ENCODE measurements at places on chromosomes 7 and 10. TPM values are rescaled to one million over a fixed set of nuclear protein-coding genes. Genes with fewer than 3 reads are reported as not detected.
A peak's percentile ranks its signal among the peaks of the same experiment; 100 is the strongest.

GRCh38 chr10:50576245-50576815 lies 47.4 kb downstream of the SGMS1 start:
- DNase-seq = no peak

GRCh38 chr10:110852255-110852896 lies 19.4 kb upstream of the PDCD4 start:
- DNase-seq = no peak

GRCh38 chr10:12214763-12215218 lies 18.8 kb downstream of the CDC123 start:
- no peak for DNase-seq

The HOXA5 gene
- total RNA-seq = 20.1 TPM

DNA sequence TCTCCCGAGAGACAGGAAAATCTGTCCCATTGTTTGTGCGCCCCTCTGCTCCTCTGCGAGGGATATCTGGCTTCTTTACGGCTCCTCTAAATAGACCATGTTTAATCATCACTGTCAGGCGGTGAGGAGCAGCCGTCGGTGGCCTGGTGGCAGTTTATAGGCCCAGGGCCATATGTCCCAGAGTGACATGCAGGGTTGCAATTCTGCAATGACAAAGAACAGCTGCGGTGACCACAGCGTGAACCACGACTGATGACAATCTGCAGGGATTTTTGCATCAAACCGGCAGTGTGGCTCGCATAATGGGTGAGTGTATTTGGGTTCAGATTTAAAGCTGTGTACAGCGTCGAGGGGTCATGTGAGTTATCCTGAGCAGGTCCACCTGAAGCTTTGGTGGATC lies 41.5 kb downstream of the GATA3 start:
- no peak for DNase-seq

The KCNH2 gene
- total RNA-seq = 3.2 TPM

- no peak for DNase-seq
Measured at GRCh38 chr10:79494871-79495705, 17.2 kb upstream of the EIF5AL1 start.

- no peak for DNase-seq
Measured at GRCh38 chr10:31947144-31947926, 18.7 kb upstream of the ARHGAP12 start.

The DPYSL4 gene
- 0.31 TPM for total RNA-seq

GRCh38 chr10:21953585-21954057 lies 49.9 kb downstream of the DNAJC1 start:
- DNase-seq = no peak

The KIAA1217 gene
- 84.6 TPM for total RNA-seq

DNA sequence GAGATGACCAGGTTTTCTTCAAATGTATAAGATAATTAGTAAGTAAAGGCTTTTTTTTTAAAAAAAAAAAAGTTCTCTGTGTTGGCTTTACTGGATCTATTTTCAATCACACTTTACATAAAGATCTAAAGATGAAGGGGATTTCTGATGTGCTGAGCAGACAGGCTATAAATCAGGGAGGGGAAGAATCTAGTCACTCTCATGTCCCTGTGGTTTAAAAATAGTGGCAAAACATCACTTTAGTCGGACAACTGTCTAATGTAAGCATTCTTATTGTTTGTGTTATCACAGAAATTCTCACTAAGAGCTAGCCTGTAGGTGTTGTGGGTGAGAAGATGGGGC lies 132.7 kb downstream of the ICA1 start:
- no peak for DNase-seq

DNA sequence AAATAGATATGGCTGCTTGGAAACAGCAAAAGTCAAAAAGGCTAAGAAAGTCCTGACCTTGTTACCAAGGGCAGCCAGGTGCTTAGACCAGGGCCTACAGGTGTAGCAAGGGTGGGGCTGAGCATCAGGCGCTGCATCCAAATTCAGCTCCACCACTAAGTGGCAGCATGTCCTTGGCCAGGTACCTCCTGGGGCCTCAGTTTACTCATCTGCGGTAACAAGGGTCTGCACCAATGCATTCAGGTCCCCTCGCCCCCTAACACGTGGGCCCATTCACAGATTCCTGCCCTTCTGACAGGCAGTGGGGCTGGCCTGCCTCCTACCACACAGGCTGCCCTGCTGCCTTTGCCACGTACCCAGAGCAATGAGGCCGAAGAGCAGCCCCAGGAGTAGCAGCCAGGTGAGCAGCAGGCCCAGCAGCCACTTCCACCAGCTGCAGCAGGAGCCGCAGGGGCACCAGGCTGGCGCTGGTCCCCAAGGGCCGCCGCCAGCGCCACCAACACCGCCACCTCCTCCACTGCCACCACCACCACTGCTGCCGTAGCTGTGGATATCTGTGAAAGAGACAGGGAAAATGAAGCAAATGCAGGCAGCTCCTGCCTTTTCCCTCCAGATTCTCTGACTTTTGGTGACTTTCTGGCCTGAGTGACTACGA lies 28.9 kb downstream of the COL17A1 start:
- DNase-seq = no peak

The SAMD9 gene
- total RNA-seq = 10.2 TPM

DNA sequence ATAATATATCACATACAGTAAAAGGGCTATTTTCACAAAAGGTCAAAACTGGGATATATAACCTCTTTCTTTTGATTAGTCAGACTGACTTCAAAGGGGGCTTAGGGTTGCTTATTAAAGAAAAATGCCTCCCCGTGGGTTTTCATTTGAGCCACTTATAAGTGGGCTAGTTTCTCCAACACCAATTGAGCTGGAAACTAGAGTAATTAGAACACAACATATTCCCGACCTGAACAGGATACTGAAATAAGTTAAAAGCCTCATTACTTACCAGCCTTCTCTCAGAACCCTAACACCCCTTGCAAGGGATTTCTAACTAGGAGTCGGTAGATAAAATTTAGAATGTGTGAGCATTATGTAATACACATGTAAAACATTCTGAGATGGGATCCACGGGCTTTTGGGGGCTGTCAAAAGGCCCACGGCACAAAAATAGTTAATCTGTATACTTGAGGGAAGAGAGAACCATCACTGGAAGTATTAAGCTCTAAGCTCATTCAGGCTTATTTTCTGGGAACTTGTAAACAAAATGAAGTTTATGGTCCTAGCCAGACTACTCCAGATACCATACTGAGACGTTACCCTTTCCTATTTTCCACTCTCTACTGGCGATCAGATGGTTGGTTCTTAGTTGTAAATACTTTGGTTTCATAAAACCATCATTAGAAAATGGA lies 29.3 kb upstream of the KMT2E start:
- no peak for DNase-seq

GRCh38 chr7:79244482-79244881 lies 209.0 kb downstream of the MAGI2 start:
- DNase-seq = no peak

The ABCB4 gene
- 3.3 TPM for total RNA-seq

DNA sequence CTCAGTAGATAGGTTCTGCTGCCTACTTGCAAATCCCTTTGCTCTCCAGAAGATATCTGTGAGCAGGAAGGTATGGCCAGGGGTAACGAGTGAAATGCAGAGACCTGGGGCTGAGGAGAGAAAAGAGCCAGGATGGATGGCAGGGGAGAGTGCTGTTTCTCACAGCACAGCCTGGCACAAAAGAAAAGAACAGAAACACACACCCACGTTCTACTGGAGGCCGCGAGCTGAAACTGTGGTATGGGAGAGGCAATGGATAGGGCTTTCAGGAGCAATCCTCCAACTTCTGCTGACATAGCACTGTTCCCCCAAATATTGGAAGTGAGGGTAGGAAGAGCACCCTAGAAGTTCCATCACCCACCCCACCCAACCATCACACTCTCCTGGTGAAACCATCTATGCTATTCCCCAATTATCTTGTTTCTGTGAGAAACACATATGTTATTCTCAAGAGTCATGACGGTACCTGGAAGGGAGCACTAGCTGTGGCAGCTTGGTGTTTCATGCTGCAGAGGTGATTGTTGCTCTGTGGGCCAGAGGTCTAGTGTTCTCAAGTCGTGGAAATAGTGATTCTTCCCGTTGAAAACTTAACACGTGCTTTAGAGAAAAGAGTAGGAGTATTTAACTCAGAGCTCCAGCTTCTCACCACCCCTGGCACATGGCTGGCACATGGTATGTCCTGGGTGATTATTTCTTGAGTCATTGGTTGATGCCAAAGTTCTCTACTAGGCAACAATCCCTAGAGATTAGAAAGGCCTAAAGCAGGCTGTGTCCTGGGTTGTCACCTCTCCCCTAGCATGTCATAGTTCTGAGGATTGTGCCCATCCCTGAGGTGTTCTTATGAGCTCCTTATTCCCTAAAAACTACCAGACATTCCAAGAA lies 198.3 kb downstream of the PLXNA4 start:
- no peak for DNase-seq

The MCM10 gene
- total RNA-seq = 0.45 TPM

The EPO gene
- not detected for total RNA-seq

DNA sequence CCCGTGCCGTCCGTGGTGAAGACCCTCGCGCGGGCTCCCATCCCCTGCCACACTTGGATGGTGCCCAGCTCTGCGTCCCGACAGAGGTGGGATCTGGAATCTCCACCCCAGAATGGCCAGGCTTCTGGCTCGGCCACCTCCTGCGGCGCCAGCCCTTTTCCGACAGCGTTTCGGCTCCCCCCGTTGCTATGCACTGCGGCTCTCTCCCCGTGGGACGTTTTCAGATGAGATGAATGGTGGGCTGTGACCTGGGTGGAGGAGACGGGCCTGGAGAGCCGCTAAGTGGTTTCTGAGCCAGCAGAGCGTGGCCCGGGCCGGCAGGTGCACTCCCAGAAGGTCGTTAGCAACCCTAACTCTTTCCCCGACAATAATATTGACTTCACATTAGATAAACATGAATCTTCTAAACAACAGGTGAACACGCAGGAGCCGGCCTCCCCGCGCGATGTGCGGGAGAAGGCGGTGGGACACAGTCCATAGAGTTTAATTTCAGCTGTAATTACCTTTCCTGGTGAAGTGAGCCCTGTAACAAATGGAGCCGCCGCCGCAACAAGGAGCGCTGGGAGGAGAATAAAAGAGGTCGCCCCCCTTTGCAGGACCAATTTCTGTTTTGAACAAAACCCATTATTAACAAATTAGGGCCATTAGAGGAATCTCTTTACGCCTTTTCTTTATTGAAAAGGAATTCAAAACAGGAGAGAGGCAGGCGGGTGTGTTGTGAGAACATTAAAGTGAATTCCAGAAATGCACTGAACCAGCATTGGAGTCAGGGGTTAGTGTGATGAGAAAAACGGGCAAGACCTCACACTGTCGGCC lies 294.3 kb upstream of the PFKP start:
- no peak for DNase-seq

DNA sequence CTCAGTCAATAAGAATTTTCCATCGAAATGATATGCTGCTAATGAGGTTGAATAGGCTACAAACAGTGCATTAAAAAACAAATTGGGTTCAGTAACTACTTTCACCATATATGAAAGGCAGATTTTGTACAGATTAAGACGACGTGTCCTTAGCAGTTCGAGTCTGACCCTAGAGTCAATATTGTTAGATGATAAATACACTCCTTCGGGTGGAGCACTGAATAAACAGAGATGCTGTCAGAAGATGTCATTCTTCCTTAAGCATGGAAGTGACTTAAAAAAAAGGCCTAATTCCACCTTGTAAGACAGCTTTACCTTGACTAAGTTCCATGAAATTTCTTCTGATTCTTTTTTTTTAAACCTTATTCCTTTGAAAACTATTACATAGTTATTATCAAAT lies 5.8 kb upstream of the AGR2 start:
- no peak for DNase-seq

GRCh38 chr10:1233031-1233430 lies 176.8 kb downstream of the WDR37 start:
- DNase-seq = no peak

DNA sequence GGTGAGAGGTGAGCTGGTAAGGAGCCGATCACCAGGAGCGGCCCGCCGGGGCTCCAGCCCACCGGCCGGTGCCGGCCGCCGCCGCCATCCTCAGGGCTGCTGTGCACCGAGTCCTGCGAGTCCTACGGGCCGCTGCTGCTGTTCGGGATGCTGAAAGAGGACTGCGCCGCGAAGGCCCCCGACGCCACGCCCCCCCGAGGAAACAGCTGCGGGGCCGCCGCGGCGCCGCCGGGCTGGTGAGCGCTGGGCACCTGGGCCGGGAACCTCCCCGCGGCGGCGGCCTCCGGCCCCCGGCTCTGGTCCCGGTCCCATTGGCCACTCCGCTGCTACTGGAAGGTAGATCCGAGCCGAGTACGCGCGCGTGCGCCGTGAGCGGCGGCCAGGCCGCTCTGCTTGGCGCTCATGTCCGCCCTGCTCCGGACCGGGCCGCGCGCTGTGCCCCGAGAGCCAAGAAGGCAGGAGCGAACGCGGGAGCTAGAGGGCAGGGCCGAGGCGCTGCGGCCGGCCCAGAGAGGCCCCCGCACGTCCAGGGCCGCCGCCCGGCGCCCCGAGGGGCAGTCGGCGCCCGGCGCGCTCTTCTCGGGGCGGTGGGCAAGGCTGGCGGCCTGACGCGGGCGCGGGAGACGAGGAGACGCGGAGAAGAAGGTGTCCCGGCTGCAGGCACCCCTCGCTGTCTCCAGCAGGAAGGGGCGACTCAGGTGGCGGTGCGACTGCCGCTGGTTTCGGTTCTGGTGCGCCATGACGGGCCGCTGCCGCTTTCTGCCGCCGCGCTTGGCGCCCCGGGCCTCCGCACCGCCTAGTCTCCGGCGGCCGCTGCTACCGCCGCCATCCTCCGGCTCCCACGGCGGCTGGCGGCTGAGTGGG lies 121.3 kb upstream of the WIPF3 start:
- peak; percentile 83 for DNase-seq

GRCh38 chr10:14612873-14613587 lies 161.7 kb downstream of the FAM107B start:
- no peak for DNase-seq

The VSTM4 gene
- total RNA-seq = 16.4 TPM

DNA sequence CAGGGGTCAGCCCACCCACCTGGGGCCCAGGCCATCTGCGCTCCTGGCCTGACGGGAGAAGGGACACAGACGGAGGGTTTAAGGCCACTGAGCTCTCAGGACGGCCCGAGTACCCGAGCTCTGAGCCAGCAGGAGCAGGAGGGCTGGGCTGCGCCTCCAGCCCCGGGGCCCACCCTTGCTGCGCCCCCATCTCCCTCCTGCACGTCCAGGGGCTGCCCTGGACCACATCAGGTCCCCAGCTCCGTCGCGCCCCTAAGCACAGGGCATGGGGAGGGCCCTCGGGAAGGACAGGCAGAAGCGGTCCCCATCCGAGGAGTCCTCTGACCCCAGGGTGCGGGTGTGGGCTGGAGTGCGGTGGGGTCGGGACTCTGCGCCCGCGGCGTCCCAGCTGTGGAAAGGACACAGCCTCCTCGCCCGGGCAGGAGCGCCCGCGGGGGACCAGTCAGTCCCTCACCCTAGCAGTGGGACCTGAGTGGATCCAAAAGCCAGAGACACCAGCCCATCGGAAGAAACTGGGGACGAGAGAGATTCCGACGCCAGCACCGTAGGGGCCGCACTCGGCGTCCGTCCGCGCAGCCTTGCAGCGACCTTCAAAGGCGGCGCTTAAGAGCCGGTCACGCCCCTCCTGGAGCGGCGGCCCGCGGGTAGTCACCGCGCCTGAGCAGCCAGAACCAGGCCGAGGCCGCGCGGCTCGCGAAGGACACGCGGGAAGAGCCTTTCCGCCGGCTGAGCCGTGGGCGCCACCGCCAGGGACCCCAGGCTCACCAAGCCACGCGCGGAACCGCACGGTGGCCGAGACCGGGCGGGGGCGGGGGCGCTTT lies 15.9 kb downstream of the CAMK2B start:
- no peak for DNase-seq
